ENCODE measurements at places on chromosomes 4 and X.

DNA sequence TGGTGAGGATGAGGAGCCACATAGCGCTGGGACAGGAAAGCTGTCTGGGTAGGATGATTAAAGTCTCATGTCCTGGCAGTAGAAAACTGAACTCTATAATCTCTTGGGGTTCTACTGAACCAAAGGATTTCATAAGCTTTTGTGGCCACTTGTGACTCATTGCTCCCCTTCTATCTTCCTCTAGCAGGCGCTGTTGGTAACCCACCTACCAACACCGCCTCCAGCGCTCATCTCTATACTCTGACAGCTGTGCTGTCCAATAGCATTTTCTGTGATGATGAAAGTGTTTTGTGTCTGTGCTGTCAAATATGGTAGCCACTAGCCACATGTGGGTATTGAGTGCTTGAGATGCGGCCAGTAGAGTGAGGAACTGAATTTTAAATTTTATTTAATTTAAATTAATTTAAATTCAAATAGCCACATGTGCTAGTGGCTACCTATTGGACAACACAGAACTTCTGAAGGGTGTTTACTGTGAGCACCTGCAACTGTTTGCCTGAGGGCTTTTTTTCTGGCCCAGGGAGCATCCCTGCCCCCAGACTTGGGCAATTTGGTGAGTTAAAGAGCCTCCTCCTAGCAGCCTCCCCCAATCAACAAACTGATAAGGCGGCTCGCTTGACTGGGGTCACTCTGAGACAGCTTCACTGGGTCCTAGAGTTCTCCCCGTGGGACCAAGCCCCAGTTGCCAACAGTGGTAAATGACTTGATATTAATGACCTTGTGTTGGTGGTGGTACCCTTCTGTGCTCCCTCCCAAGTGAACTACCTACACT, 169.2 kb upstream of the ATP6AP2 start:
- DNase-seq: no peak

DNA sequence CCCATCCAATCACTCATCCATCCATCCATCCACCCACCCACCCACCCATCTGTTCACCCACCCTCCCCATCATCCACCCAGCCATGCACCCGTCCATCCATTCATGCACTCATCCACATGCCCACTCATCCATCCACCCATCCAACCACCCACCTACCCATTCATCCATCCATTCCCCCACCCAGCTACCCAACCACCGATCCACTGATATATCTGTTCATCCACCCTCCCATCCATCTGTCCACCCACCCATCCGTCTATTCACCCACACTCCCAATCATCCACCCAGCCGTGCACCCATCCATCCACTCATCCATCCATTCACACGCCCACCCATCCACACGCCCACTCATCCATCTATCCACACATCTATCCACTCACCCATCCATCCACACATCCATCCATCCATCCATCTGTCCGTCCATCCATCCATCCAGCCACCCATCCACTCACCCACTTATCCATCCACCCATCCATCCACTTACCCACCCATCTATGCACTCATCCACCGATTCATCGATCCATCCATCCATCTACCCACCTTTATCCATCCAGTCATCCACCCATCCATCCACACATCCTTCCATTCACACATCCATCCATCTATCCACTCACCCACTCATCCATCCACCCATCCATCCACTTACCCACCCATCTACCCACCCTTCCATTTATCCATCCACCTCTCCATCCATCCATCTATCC, 28.4 kb downstream of the ASMTL start:
- no peak for DNase-seq

DNA sequence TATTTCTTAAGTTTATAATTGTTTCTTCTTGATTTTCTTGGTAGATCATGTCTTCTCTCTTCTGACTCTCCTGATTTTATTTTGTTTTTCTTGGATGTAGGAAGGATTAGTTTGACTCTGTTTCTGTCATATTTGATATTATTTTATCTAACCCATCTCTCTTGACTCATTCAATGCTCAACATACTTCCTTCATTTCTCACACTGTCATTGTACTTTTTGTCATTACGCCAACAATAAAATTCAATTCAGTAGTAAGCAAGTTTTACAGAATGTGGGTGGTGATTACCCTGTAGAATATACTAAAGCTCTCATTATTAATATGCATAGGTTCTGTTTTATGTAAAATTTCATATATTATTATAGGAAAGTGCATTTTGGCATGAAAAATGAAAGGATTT, 1303.0 kb upstream of the AGA start:
- DNase-seq: peak; percentile 2

- no peak for DNase-seq
Measured at GRCh38 chrX:14817571-14817970, 55.3 kb downstream of the FANCB start.

DNA sequence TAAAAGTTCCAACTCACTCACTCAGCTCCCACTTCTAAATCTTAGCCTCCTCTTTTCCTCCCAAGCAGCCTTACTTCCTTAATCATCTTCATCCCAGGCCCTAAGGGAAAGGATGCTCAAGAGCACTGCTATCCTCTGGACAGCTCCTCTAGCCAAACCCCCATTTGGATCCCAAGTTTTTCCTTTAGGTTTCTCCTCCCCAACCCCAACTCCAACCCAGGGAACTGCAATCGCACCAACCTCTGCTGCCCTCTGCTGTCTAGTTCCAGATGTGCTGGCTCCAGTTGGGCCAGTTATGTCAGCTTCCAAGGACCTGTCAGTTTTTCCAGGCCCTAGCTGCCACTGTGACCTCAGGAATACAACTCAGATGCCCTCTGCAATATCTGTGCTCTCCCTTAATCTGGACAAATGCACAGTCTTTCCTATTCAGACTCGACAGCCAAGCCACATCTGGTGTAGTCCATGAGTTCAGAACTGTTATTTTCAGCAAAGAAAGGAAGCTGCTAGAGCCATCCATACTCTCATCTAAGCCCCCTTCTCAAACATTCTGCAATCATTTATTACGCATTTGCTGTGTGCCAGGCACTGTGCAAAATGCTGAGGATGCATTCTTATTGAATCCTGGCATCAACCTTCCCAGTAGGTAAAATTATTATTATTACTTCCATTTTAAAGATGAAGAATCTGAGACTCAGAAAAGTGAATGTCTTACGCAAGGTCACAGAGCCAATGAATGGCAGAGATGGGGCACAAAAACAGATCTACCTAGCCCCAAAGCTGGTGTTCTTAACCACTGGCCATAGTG, 12.3 kb upstream of the XPNPEP2 start:
- peak; percentile 76 for DNase-seq

DNA sequence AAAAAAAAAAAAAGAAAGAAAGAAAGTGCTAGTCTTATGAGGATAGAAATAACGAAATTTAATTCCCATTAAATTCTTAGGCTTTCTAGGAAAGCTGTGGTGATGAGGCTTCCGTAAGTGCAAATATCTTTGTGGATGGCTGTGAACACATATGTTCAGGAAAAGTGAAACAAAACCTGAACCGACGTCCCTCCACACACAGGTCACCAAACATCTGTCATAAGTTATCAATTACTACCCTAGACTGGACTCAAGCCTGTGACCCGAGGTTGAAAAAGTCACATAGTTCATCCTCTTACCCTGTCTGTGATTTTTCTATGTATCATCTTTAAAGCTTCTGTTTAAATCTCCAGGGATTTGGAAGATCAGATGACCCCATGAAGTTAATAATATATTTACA, 24.8 kb downstream of the HHIP start:
- no peak for DNase-seq

DNA sequence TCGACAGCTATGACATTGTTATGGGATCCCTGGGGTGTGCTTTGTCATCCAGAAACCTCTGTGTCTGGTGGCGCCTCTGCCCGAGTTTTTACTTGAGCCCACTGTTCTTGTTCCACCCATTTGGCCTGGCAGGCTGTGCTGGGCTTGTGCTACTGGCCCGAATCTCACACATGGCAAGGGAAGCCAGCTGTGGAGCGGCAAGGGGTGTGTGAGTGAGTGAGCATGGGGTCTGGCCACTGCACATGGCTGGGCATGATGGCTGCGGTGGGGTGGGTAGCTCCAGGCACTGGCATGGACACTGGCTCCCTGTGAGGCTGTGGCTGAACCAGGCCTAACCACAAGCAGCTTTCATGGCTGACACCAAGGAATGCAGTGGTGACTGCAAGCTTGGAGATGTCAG, 89.2 kb downstream of the DACH2 start:
- DNase-seq: no peak

DNA sequence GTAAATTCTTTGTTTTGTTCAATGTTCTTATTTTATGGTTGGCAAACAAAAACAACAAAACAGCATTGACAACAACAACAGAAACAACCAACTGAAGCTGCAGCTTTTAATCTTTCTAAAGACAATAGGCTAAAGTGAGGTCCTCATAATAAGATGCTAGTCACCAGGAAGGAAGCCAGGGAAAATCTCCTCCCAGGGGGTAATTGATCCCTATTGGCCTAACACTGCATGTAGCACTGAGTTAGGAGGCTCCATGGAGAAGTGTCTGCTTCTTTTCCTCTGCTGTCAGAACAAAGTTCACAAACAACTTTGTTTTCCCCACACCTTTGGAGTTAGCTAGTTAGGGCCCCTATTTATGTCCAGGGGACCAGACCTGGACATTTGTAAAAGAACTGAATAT, 4.7 kb upstream of the LRAT start:
- no peak for DNase-seq

Data from astrocyte of the hippocampus (primary cell).